ENCODE measurements at places on chromosomes 12 and 14.

DNA sequence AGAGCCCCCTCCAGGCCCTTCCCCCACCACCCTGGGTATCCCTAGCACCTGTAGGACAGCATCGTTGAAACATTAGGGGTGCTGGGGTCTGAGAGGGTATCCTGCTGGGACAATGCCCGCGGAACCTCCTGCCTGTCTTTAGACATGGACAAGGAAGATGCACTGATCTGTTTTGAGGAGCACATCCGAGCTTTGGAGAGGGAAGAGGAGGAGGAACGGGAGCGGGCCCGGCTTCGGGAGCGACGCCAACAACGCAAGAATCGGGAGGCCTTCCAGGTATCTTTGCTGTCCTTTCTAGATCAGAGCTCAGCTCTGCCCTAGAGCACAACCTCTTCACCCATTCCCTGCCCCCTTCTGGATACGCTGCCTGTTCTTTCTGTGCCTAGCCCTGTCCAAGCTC lies 13.2 kb downstream of the PRPF40B start:
- DNase-seq: no peak

- no peak for DNase-seq
Measured at GRCh38 chr12:59191372-59191771, 271.1 kb upstream of the LRIG3 start.

DNA sequence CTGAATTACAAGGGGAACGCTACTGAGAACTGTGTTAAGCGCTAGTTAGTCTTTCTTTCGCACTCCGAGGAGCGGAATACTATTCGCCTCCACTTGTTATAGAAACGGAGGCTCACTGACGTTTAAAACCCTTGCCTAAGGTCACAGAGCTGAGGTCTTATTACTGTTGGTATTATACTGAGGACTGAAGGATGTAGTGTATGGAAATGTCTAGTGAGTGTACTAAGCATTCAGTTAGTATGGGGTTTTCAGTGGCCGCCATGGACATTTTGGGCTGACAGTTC lies 826 bp downstream of the ACADS start:
- DNase-seq: no peak

DNA sequence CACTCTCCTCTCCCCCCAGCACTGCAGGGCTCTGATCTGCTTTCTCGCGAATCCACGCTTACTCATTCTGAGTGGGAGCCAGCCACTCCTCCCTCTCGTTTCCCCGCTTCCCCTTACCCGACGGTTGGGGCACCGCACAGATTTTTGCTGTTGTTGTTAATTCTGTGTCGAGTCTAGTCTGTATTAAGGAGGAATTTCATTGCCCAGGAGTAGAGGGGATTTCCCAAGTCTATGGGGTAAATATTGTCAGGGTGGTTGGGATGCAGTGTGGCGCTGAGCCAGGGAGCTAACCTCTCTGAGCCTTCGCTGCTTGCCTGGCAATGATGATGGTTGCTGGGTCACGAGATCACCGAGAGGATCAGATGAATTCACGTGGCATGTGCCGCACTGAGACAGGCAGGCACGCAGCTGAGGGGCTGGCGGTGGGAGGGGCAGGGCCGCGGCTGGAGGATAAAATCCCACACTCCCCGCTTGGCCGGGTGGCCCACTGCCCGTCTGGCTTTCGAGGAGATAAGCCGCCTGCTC lies 18.5 kb downstream of the NCOR2 start:
- peak; percentile 75 for DNase-seq

All from SK-N-DZ (cell line).